ENCODE measurements at places on chromosomes 2 and 18. TPM values are rescaled to one million over a fixed set of nuclear protein-coding genes. Genes with fewer than 3 reads are reported as not detected.

DNA sequence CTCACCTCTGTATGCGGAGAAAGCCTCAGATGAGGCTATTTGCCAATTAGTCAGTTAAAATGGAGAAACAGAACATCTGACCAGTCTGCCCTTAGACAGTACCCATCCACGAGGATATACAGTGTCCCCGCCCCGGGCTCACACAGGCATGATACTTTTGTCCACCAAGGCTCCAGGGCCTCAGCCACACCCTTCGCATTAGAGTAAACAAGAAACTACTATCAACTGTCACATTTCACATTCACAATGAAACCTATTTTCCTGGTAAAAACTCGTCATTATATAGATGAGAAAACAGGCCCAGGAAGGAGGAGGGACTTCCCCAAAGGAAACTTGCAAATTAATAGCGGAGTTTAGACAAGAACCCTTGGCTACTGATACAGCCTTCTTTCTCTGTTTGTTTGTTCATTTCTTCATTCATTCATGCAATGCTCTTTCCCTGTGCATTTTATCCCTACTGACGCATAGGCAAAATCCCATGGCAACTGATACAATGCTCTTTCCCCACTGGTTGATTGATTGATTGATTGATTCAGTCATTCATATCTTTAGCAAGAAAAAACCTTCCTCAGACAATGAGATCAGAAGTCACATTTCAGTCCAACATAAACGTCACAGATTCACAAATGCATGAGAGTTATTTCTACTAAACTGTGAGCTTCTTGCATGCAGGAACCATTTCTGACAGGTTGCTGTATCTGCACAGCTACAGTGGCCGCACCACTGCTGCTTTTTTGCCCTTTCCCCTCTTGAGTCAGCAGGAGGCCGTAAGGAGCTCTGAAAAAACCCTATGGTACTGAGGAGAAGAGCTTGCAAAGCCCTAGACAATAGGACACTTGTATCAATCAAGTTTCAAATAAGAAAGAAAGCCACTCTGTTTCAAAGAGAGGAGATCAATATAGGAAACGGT, 777.1 kb downstream of the RNF144A start:
- no peak for DNase-seq
- H3K27ac ChIP-seq = no peak overlapping the region
- H3K4me1 ChIP-seq = no peaks in the 10 kb centered on the region
- no peak overlapping the region for H3K4me3 ChIP-seq
- no peaks in the 10 kb centered on the region for H3K36me3 ChIP-seq
- H3K27me3 ChIP-seq = no peaks in the 10 kb centered on the region

DNA sequence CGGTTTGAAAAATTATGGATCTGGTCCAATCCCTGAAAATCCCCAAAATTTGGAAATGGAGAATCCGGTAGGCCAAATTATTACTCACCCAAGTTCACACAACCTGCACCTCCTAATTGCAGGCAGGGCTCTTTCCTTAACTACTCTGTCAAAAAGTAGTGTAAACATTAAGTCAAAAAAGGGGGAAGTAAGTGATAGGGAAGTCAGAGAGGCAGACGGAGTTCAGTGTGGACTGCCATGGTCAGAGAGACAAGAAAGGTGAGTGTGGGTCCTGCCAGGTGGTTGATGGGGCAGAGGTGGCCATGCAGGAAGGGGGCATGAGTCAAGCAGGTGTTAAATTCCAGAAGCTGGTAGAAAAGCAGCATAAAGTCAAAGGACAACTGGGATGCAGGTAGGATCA, 104.7 kb upstream of the STPG4 start:
- H3K27ac ChIP-seq = no peak overlapping the region
- no peaks in the 10 kb centered on the region for H3K4me1 ChIP-seq
- H3K4me3 ChIP-seq = no peak overlapping the region
- DNase-seq = no peak
- H3K27me3 ChIP-seq = no peaks in the 10 kb centered on the region

DNA sequence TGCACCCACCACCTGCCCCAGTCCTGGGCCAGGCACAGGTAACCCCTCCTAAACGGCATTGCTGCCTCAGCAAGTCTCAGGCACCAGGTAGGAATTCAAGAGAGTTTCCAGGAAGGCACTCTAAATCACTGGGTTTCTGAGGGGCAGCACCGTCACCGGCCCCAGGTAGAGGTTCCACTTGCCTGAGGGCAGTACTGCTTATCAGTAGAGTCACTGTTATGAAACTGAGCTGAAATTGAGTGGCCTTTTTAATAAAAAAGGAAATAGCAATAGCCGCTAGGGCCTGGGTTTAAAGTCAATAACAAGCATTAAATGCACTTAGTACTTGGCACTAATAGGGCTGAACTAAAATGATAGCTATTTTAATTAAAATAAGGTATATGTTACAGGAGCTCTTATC, 653.7 kb downstream of the METTL4 start:
- no peak for DNase-seq
- no peaks in the 10 kb centered on the region for H3K4me1 ChIP-seq
- no peak overlapping the region for H3K27ac ChIP-seq
- H3K4me3 ChIP-seq = no peak overlapping the region
- H3K36me3 ChIP-seq = no peaks in the 10 kb centered on the region

DNA sequence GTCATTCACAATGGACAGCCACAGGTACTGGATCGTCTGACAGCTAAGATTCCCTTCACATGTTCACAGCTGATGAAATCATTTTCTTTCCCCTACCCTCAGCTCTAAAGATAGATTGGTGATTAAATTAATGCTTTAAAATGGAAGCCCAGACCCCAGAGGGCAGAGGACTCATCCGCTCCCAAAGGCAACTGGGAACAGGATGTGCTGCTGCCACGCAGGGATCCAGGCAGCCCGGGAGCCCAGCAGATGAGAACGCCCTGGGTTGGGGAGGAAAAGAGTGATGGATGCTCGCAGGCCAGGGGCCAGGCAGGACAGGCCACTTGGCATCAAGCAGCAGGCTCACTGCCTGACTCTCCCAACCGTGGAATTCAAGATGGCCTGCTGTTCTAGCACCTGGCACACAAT, 41.3 kb downstream of the HDHD2 start:
- H3K4me1 ChIP-seq = no peaks in the 10 kb centered on the region
- H3K27me3 ChIP-seq = no peaks in the 10 kb centered on the region

GRCh38 chr2:157466764-157467163, 22.9 kb upstream of the CYTIP start:
- H3K27ac ChIP-seq = no peak overlapping the region
- no peaks in the 10 kb centered on the region for H3K36me3 ChIP-seq
- DNase-seq = no peak
- H3K4me3 ChIP-seq = no peak overlapping the region
- H3K27me3 ChIP-seq = no peaks in the 10 kb centered on the region

DNA sequence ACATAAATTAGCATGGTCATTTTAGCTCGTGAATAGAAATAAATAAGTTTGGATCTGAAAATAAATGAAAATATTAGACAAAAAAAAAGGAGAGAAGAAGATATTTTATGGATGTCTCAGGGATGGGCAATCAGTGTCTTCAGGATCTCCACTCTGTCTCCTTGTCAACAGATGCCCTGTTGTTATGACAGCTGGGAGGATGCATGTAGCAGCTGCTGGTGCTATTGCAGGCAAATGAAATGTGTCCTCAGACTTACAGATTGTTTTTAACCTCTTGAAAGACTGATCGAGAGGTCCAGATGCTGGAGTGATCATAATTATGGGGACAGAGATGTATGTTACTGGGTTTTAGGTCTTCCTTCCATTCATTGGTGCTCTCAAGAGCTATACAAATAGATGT, 24.7 kb upstream of the ARL4C start:
- H3K27me3 ChIP-seq = no peaks in the 10 kb centered on the region
- H3K4me3 ChIP-seq = no peak overlapping the region
- H3K36me3 ChIP-seq = no peaks in the 10 kb centered on the region
- no peak overlapping the region for H3K27ac ChIP-seq
- no peaks in the 10 kb centered on the region for H3K4me1 ChIP-seq
- no peak for DNase-seq

- H3K4me3 ChIP-seq = no peak overlapping the region
- peak; percentile 91 for DNase-seq
- no peak overlapping the region for H3K27ac ChIP-seq
- H3K27me3 ChIP-seq = no peaks in the 10 kb centered on the region
Observed at GRCh38 chr2:71882949-71883472, 264.7 kb downstream of the CYP26B1 start.

- H3K27ac ChIP-seq = no peak overlapping the region
- no peaks in the 10 kb centered on the region for H3K4me1 ChIP-seq
- no peak overlapping the region for H3K4me3 ChIP-seq
Observed at GRCh38 chr2:60152226-60152833, 401.1 kb downstream of the BCL11A start.

DNA sequence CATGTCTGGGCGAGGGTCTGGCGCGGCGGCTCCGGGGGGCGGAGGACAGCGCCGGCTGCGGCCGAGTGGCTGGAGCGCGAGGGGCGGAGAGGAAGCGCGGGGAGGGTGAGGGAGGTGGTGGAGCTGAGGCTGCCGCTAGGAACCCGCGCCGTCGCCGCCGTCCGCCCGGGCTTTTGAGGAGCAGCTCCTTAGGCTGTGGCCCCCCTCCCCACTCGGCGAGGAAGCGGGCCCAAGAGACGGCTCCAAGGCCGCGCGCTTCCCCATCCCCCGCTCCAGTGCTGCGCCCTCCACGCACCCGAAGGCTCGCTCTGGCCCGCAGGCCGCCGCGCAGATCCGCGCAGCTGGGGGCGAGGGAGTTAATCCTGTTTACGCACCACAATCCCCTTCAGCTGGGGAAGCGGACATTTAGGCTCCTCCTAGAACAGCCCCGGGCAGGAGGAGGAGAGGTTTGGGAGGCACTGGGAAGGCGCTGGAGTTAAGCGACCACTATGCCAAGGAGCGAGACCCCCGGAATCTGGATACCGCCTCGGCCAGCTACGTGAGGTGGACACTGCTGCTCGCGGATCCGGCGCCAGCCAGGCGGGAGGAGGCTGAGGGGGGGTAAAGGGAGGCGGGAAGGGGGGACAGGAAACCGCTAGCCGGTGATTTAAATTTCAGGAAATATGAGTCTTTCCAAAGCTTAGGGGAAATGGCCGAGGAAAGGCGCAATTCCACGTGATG, at the start of gene CNRIP1:
Gene CNRIP1, minus strand, starts transcription at position 552 of the 720 bp plus-strand sequence. Its CDS starts 549 bp downstream, at position 3.
- H3K27ac ChIP-seq = peak within 1 kb of the TSS; percentile 97
- peaks cover 18% of the 10 kb centered on the region for H3K4me1 ChIP-seq
- peaks cover 4% of the 10 kb centered on the region for H3K36me3 ChIP-seq

DNA sequence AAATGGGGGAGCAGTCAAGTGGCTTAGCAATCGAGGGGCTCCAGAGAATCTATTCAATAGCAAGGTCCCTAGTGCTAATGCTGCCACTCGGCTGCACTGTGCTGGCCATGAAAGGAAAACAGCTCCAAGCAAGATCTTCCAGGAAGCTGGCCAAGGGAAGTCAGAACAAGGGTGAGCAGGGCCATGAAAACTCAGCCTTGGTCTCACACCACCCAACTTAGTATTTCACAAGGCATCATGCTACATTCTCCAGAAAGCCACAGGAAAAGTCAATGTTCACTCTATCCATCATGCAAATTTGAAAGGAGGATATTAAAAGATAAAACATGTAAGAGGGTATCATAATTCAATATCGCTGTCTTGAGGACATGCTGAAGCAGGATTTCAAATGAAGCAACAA, 35.7 kb downstream of the NRP2 start:
- H3K36me3 ChIP-seq = no peaks in the 10 kb centered on the region
- no peak overlapping the region for H3K27ac ChIP-seq
- H3K4me1 ChIP-seq = no peaks in the 10 kb centered on the region

The PSD4 gene
- total RNA-seq = 23.4 TPM

The HTRA2 gene
- total RNA-seq = 32.0 TPM

The SLC20A1 gene
- 10.2 TPM for total RNA-seq

The TUBB6 gene
- total RNA-seq = 258 TPM

All from heart left ventricle (tissue), 16 donors.